ENCODE measurements at places on chromosomes 7 and 10.

DNA sequence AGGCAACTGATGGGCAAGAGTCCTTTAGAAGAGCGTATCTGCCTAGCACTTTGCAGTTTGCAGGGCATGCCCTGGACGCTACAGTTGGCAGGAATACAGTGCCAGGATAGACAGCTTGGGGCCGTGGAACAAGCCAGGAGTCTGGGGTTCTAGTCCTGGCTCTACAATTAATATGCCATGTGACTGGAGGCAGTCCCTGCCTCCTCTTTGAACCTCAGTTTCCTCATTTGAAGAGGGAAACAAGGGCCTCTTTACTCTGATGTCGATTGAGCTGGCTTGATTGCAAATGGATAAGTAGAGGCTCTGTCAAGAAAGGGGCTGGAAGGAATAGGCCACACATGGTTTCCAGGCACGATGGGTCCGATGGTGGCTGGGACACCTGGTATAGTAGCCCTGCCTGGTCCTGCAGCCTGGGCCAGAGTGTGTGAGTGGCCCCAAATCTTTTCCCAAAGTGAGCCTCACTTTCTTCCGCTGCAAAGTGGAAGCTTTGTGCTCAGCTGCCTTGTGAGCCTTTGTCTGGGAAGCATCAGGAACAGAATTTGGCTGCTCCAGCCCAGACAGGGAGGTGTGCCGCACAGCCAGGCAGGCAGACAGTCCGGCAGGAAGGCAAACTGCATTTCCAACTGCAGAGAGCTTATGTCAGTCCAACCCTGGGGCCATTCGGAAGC, 111.4 kb upstream of the PPIF start:
- DNase-seq = no peak

DNA sequence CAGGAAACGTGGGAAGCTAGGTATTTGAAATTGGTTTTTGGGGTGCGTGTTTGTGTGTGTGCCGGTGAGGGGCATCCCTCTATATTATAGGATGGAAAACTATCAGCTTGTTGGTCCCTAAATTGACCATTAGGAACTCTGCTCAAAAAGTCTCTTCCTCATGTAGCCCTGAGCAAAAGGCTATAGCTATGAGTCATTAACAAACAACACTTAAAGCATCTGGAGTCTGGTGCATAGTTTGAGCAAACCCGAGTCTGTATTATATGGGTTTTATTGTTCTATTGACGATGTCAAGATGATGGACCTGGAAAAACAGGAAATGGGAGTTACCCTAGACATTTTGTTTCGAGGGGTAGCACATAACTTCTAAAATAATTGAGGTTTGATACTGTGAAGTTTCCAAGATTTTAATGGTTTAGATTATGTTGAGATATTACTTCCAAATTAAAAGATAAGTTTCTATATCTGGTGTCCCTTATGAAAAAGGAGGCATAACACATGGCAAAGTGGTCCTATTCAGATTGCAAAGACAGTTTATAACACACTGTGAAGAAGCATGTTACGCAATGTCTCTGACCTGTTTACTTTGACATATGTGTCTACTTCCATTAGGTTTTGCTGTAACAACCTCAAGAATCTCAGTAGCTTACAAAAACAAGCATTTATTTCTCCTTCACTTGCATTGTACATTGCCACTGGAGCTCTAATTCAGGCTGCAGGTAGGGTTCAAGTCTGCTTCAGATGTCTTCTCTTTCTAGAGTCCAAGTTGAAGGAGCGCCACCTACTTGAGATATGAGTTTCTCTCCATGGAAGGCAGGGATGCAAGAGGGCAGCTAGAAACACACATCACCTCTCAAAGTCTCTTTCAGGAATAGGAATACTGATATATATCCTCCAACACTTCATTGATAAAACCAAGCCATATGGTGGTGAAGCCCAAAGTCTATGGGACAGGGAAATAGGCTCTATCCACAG, 357.7 kb downstream of the PHF14 start:
- no peak for DNase-seq

GRCh38 chr10:130660266-130660665, 524.1 kb downstream of the GLRX3 start:
- no peak for DNase-seq

- DNase-seq = no peak
These were observed 3.4 kb downstream of the INHBA start for GRCh38 chr7:41699516-41699915.

DNA sequence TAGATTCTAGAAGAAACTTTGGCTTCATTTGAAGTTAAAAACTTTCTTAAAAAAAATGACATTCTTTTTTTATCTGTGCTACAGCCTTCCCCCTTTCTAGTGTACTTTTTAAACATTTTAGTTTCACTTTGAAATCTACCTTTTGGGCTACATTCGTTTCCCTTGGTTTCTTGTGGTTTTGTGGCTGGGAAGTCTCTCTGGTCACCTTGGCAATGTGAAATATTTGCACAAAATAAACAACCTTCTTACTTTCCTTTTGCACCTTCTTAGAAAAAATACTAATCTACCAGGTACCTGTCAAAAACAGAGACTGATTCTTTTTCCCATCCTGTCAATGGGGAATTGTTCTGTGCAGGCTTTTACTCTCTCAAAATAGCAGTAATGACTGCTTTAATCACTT, 350.2 kb downstream of the GATA3 start:
- DNase-seq = peak; percentile 20

- DNase-seq = no peak
These were observed 80.5 kb downstream of the FAM13C start for GRCh38 chr10:59281861-59282260.

DNA sequence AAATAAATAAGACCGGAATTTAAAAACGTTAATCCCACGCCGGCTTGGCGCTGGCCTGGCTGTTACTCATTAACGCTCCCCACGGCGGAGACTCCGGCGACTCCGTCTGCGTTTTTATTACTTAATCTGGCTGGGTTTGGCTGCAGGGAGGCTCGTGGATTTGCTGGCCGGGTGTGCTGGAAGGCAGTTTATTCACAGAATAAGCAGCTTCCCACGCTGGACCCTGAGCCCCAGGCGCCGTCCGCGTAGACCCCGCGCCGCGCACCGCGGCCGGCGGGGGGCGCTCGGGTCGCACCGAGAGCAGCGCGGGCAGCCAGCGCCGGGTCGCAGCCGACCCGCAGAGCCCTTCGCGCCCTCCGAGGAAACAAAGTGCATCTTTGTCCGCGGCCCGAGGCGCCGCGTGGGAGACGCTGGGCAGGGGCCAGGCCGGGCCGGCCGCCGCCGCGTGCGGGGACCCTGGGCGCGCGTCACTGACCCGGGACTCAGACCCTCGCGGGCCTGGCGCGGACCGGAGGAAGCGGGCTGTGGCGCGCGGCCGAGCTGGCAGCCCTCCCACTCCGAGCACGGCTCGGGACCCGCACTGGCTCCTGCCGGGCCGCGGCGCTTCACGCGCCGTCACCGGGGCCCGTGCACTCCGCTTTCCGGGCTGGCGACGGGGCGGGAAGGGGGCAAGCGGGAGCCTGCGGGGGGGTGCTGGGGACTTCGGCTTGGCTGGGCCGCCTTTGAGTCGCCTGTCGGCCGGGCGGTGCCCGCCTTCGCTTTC, 587 bp upstream of the GRK5 start:
- peak; percentile 86 for DNase-seq

DNA sequence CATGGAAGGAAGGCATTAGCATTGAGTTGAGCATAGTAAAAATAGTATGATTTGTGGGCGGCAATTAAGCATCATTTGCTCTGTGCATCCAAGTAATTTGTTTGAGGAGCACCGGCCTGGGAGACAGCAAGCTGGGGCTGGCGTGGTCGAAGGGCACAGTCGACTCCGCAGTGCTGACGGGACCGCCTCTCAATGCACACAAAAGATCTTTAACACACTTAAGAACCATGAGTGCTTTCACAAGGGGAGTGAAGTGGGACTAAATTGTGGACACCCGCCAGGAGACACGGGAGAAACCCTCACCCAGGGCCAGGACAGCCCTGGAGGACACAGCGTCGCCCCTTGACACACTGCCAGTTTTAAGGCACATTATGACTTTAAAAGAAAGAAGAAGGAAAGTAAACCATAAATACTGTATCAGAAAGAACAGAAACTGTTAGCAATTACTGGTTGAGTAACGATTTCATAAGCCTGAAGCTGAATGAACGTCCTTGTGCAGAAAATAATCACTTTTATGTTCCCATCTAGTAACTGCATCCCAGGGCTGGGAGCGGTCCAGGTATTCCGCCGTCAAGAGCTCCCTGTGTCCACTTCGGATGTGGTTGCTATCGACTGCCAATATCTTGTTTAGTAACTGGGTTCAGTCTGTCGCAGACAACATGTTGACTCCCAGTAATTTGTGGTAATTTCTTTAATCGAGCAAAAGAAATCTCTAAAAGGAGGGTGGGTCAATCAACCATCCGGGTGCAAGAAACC, 102.1 kb downstream of the EBF3 start:
- no peak for DNase-seq

DNA sequence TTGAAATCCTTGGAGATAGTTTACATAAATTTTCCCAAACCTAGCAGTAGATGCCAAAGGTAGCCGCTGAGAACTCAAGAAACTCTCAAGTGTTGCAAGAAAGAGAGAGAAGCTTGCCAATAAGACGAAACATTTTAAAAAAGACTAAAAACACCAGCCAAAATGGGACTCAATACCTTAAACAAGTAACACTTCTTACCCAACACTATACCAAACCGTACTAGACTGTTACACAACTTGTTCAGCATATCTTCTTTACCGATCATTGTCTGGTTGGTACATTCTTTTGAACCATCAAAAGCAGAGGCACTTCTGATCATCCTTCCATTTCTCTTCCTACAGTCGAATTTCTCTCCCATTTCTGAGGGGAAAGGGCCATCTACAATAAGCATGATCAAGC, 4.8 kb upstream of the PTPN12 start:
- DNase-seq = no peak

GRCh38 chr10:29703271-29703670, 68.5 kb upstream of the SVIL start:
- no peak for DNase-seq

DNA sequence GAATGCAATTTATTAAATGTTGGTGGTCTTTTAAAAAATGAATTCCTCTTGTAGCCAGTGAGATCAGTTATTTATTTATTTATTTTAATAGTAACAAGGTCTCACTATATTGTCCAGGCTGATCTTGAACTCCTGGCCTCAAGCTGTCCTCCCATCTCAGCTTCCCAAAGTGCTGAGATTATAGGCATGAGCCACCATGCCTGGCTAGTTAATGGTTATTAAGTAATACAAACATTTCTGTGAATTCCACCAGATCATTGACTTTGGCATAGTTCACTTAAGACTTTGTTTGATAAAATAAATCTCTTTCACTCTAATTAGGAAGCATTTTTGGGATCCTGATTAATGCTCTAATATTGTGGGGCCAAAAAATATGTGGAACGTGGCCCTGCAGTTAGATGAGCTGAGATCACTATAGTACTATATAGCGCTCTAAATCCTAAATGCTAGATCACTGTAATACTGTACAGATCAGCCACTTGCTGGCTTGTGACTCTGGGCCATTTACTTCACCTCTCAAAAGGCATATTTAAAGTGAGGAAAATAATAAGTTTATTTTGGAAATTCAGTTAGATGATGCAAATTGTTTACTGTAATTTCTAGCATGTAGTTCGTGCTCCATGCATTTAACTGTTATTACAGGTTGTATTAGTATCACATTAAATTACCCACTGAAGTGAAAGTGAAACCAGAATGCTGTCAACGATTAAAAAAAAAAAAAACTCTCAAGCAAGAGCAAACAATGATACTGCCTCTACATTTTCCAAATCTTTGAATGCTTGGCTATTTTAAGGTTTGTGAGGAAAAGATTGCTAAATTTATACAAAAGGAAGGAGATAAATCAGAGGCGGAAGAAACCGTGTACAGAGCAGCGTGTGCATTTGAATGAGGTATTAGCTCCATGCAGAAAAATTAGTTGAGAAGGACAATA, 15.9 kb upstream of the FAS start:
- DNase-seq = no peak

DNA sequence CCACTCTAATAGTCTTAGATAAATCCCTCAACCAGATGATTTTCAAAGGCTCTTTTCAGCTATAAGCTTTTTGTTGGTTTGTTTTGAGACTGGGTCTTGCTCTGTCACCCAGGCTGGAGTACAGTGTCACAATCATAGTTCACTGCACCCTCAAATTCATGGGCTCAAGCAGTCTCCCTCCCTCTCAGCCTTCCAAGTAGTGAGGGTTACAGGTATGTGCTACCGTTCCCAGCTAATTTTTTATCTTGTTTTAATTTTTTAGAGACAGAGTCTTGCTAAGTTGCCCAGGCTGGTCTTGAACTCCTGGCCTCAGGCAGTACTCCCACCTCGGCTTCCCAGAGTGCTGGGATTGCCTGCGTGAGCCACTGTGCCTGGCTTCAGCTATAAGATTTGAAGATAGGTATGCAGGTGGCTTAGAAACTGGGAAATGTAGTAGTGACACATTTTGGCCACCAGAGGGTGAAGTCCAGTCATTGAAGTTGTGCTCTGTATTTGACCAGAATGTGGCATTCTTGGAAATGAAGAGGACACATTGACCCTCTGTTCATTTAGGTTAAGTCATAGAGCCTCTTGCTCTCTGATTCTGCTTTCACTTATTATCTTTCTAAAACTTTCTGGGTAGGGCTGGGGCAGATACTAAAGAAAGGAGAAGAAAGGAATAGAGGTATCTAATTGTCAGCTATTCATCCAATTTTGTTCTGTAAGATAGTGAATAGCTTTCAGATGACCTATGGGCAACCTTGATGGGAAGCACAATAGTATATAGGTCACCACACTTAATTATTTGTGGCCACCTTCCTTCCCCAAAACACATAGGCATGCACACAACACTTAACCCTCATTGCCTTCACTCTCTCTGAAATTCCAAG, 36.0 kb downstream of the R3HCC1L start:
- peak; percentile 30 for DNase-seq

DNA sequence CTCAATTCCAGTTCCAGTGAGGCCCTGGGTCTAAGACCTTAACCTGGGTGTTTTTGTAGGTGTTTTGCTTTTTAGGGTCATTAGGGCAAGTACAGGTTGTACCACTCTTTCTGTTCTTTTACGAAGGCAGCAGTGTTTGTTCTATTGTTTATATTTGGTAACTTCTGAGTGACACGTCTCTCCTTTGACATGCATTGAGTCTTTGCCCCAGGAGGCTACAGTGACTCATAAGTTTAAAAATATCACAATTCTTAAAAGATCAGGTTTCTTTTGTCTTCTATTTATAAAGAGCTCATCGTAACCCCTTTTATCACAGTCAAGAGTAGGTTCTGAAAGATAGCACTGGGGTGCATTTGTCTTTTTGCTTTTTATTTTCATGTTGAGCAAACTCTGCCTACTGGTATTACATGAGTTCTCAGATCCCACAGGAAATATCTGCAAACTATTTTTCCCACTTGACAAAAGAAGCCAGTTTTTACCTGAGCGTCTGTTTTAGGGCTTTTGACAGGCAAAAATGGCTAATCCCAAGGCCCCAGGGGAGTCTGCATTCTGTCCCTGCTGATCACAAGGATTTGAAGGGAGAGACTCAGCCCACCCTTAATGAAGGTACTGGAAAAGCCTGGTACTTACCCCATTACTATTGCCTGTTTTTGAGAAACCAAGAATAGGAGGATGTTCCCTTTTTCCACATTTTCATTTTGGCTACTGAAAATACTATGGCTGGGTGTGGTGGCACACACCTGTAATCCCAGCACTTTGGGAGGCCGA, 7.9 kb downstream of the NUDT13 start:
- peak; percentile 79 for DNase-seq

GRCh38 chr7:132403465-132404110, 172.7 kb downstream of the PLXNA4 start:
- no peak for DNase-seq
